ENCODE measurements at places on chromosomes 7 and 10.

GRCh38 chr7:158812684-158813083 lies 16.6 kb downstream of the ESYT2 start:
- no peak for DNase-seq

DNA sequence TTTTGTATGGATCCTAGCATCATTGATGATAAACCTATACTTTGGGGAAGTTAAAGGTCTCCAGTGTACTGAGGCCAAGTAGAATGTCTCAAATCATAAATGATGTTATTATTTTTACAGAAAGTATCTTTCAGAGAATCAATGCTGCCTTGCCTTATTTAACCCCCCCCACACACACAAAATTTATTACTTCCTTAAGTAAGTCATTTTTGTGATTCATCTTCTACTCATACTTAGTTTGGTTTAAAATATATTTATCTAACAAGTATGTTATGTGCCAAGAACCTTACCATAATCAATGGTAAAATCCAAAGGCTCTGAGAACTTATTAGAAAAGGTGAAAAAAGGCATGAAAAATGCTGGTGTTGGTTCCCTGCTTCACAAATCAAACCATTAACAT lies 18.8 kb upstream of the CLDN12 start:
- DNase-seq: no peak

DNA sequence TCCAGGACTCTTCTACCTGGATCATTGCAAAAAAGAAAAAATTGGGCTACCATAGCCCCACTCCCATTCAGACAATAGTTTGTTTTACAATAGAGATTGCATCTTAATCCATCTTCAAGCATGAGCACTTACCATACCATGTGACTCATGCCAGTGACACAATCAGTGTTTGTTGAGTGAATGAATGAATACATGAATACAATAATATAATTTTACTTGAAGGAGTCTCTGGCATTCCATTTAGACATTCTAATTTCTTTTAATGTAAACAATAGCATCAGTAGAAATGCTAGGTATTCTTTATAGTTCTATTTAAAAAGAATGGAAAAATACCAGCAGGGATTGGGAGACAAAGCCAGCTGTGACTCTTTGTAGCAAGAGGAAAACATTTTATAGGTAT lies 141.6 kb upstream of the AKR1E2 start:
- DNase-seq: no peak

GRCh38 chr7:102009628-102010027 lies 192.2 kb downstream of the CUX1 start:
- no peak for DNase-seq

- DNase-seq: no peak
These were observed 76.2 kb downstream of the CDH23 start for GRCh38 chr10:71472912-71473311.

- DNase-seq: peak; percentile 17
These were observed 51.1 kb downstream of the CPEB3 start for GRCh38 chr10:92239600-92240288.

GRCh38 chr7:122311050-122311700 lies 6.6 kb upstream of the FEZF1 start:
- DNase-seq: no peak
